ENCODE measurements at places on chromosomes 12 and 14. TPM values are rescaled to one million over a fixed set of nuclear protein-coding genes. Genes with fewer than 3 reads are reported as not detected.

GRCh38 chr14:76138758-76139723 is 12.7 kb upstream of the GPATCH2L start:
- DNase-seq: no peak

- no peak for DNase-seq
Observed at GRCh38 chr12:132471011-132471857, 18.7 kb upstream of the FBRSL1 start.

- DNase-seq: peak; percentile 70
Observed at GRCh38 chr12:121789233-121789781, 4.2 kb downstream of the RHOF start.

- no peak for DNase-seq
Observed at GRCh38 chr12:48292040-48292439, 58.7 kb downstream of the ZNF641 start.

GRCh38 chr12:2291947-2292346 is 239.2 kb downstream of the CACNA1C start:
- no peak for DNase-seq

Gene ARF3
- 108 TPM for total RNA-seq

Gene KRT6B
- total RNA-seq: not detected

Gene TAS2R46
- total RNA-seq: 1.4 TPM

Gene IFT81
- 2.1 TPM for total RNA-seq
